Psoas muscle (tissue), 8 donors: ENCODE measurements at places on chromosomes 1 and 21. TPM values are rescaled to one million over a fixed set of nuclear protein-coding genes. Genes with fewer than 3 reads are reported as not detected.

Gene ORC1
- 0.20 TPM for total RNA-seq

Gene SLC25A33
- total RNA-seq = 4.5 TPM

Gene WNT2B
- 0.86 TPM for total RNA-seq

Gene C1orf94
- not detected for total RNA-seq

Gene FCAMR
- total RNA-seq = not detected

Gene SHISA4
- 105 TPM for total RNA-seq

Gene HSD11B1
- 2.8 TPM for total RNA-seq

Gene KLF17
- total RNA-seq = not detected

Gene FNDC10
- 0.44 TPM for total RNA-seq

Gene OR6Y1
- not detected for total RNA-seq

Gene PDZK1
- 0.52 TPM for total RNA-seq

Gene CADM3
- 2.2 TPM for total RNA-seq

Gene PPIAL4G
- total RNA-seq = not detected

Gene LAX1
- 0.14 TPM for total RNA-seq

Gene TAS1R1
- not detected for total RNA-seq

Gene LMO4
- 30.8 TPM for total RNA-seq
